A172 (cell line): ENCODE measurements at places on chromosomes 4 and X.

GRCh38 chr4:83234902-83235644, 49.5 kb downstream of the COQ2 start:
- DNase-seq: no peak

- no peak for DNase-seq
Measured at GRCh38 chrX:21870494-21870893, 14.7 kb downstream of the YY2 start.

DNA sequence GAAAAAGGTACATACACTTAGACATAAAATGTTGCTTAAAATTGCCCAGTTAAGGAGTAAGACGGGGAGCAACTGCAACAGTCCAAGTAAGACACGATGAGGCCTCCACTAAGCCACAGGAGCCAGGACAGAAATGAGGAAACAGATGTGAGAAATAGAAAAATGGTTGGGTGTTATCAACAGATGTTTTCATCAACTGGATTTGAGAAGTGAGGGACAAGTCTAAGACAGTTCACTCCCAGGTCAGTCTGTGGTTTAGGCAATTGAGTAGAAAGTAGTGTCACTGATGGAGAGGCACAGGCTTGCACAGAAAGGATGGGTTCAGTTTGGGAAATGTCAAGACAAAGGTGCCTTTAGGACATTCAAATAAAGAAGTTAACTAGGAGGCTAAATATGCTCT, 23.5 kb upstream of the PHF8 start:
- DNase-seq: no peak

- no peak for DNase-seq
Measured at GRCh38 chrX:9122519-9123245, 88.8 kb upstream of the FAM9B start.

DNA sequence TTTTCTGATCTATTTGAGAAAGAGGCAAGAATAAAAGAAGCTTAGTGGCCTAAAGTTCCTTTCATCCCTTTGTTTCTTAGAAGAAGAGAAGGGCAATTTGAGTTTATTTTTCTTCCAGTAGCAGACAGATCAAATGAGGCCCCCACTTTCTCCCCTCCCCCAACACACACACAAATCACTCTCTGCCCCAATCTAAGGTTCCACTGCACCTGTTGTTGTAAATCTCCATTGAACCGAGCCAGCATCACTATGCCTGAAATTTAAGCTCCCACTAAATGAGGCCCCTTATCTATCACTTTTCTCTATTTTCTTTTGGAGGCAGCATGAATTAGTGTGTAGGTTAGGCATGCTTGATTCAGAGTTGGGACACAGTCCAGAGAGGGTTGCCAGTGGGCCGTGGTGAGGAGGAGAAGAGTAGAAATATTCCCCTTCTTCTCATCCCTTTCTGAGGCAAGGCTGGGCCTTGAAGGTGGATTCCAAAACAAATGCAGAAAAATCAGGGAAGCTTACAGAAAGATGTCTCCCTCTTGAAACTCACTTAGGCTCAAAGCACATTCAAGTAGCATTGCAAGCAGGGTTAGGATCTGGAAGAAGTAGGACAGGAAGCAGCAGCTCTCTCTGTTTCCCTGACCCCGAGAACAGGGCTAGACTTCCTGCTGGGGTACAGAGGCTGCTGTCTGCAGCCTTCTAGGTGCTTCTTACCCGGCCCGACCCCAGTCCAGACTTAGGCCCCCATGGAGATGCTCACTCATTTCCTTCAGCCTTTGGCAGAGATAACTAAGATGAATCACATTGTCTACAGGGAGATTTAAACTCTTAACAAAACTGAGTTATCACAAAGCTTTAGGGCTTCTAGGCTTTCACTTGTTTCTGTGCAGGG, 70.7 kb downstream of the RASL11B start:
- DNase-seq: no peak

DNA sequence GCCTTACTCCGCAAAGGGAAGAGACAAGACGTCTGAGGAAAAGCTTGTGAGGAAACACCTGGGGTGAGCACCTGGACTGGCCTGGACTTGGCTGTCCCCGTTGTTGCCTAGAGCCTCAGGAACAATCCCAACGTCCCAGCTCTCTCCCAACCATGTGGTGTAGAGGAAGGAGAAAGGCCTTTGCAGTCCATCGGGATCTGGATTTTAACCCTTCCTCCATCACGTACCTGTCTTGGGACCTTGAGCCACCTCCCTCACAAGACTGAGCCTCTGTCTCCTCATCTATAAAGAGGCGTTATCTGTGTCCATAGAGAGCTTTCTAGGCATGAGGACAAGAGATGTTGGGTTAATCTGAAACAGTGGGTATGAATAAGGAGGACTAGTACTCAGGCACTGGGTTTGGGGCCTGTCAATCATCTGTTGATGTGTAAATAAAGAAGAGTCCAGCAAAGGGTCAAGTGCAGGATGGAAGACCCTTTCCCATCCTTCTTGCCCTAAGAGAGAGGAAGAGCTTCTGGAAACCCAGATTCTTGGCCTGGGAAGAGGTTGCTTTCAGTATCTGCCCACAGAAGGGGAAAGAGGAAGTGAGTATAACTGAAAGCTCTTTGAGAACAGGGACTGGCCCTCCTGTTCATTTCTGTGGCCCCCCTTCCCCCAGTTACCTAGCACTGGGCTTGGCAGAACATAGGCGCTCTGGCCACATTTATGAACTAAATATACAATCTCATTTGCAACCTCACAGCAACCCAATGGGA, 137.1 kb downstream of the PJA1 start:
- DNase-seq: no peak

DNA sequence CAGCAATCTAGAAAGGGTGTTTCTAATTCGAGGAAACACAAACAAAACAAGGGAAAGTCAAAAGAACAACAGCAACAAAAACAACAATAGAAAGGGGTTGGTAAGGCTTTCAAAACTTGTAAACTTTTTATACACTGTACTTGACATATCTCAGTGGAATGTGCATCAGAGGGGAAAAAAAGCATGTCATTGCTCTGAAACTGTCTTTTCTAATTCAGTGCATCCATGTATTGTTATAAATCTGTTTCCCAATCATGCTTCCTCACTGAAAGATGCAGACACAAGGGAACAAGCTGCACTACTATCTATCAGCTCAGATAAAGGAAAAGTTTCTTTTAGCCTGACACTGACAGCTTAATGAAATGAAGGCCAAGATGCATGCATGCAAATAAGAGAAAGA, 44.2 kb upstream of the PCDH18 start:
- DNase-seq: no peak

GRCh38 chr4:139665690-139666529, at the start of gene MGST2:
Gene MGST2, plus strand, starts transcription at chr4:139665819. Its CDS starts 201 bp downstream, at chr4:139666020.
- DNase-seq: peak; percentile 51

DNA sequence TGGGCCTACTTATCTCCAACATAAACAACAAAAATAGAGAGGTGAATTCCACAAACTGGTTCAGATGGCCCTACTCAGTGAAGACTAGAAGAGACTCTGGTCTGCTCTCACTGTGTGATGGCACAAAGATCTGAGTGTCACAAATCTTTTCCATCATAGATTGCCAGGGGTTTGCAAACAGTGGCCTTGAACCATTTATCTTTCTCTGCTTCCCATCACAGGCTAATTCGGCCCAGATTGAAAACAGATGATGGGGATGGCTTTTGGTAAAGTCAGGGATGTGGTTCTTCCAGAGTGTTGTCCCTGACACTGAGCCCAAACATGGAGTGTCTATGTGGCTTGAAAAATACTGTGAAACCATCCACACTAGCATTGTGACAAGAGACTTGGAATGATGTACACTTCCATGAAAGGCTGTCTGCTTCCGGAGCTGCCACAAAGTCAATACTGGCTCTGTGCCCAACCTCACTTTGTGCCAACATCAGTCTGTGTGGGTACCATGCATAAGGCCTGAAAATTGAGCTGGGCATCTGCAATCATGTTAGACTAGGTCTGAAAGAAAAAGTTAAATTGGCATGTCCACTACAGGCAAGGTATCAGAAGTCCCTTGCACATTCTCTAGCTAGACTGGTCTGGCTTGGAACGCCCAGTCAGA, 25.2 kb upstream of the PLAC1 start:
- DNase-seq: no peak

- peak; percentile 23 for DNase-seq
Measured at GRCh38 chr4:119726505-119726904, 97.9 kb upstream of the PDE5A start.

GRCh38 chr4:189048119-189048518, 892.6 kb upstream of the FRG1 start:
- DNase-seq: peak; percentile 8

DNA sequence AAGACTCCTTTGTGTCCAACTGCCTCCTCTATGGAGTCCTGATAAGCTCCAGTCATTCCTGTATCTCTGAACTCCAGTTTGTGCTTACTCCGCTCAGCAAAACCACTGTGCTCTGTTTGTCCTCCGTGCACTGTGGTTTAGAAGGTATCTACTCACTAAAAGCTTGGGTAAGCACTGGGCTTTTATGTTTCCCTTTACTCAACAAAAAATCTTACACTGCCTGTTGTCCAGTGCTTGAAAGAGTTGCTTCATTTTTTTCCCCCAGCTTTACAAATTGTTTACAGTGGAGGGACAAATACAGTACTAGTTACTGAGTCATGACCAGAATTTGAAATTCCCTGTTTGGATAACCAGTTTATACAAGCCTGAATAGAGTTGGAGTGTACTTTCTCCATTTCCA, 545.3 kb upstream of the FAT1 start:
- no peak for DNase-seq

DNA sequence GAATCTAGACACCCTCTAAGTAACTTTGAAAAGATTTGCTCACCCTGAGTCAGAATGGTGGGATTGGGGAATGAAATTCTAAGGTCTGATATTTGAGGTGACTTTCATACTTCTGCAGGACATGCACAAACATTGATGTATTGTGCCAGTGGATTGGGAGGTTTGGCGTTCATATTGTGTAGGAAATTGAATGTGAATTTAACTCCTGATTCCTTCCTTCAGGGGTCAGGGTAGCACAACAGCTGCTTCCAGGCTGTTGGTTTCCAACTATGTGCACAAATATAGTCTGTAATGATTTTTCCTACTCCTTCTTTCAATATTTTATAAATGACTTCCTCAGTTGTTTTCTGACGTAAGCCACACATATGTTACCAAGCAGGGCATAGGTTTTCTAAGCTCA, 3.1 kb downstream of the IL1RAPL1 start:
- DNase-seq: no peak

DNA sequence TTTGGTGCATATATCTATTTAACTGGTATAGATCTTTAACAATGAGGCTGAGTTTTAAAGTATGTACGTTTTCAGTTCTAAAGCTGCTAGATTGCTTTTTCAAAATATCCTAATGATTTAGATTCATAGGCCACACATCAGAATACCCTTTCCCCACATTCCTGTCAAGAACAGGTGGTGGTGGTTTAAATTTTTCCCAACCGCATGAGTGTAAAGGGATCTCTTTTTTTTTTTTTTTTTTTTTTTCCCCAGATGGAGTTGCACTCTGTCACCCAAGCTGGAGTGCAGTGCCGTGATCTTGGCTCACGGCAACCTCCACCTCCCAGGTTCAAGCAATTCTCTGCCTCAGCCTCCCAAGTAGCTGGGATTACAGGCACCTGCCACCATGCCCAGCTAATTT, 28.0 kb downstream of the NUP54 start:
- no peak for DNase-seq

GRCh38 chr4:71262161-71262560, 76.7 kb upstream of the SLC4A4 start:
- DNase-seq: peak; percentile 27

DNA sequence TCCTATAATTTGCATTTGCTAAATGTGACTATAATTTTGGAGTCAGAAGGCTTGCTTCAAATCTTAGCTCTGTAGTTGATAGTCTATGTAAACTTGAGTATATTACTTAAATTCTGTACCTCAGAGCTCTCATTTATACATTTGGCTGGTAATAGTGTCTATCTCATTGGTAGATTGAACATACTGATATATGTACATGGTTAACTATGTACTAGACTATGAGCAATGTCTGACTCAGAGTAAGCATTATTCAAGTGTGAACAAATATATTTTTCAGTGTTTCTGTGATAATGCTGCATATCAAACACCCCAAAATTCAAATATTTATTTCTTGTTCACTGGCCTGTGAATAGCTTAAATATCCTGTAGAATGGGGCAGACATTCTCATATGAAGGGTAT, 1568.9 kb upstream of the PABPC4L start:
- DNase-seq: no peak

GRCh38 chr4:89661173-89661899, 175.6 kb downstream of the SNCA start:
- peak; percentile 85 for DNase-seq

DNA sequence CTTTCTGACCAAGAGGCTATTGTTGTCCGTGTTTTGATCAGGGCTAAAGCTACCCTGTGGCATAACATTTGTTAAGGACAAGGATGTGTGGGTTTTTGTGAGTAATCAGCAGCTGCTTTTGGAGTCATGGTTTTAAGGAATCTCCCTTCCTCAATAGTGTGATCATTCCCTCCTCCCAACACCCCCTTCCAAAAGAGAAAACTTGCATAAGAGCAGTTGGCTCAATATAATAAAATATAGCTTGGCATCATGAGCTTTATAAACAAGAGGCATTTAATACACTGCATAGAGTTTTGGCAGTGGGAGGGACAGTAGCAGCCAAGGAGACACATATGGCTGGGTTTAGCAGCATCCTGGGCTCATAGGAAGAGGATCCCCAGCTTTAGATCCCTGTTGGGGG, 84.7 kb downstream of the NHS start:
- DNase-seq: peak; percentile 35

DNA sequence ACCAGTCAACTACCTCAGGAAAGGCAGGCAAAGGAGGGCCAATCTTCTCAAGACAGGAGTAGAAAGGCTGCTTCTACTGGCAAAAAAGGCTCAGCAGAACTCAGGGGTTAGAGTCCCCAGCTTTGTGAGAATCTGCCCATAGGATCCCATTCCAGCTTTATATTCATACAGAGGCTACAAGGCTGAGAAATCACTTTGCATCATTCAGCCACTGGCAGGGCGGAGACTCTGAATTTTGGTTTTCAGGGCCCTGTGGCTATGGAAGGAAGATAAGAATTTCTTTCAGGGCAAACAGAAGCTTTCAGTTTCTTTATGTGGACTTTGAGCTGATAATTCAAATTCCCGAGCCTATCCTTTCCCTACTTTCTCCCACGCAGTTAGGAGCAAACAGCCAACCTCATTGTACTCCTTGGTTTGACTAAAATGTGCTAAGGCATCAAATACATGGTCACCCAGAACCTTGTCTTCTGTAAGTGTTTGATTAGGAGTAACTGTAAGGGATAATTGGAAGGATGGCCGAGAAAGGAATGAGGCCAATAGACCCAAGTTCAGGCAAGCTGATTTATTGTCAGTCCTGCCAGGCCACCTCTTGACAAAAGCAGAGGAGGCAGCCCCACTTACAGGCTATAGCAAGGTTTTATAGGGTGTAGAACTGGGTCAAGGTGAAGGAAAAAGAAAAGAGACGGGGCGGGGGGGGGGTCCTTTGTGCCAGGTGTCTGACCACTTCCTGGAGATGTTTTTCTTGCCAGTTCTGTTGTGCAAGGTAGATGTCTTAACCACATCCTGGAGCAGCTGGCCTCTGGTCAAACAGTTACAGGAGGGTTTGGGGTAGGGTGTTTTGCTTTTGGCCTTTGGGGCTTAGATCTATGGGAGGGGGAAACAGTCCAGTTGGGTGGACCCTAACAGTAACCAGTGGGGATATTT, 165.3 kb upstream of the PPP1R2C start:
- DNase-seq: peak; percentile 0
